ENCODE measurements at places on chromosomes 3 and 15.

DNA sequence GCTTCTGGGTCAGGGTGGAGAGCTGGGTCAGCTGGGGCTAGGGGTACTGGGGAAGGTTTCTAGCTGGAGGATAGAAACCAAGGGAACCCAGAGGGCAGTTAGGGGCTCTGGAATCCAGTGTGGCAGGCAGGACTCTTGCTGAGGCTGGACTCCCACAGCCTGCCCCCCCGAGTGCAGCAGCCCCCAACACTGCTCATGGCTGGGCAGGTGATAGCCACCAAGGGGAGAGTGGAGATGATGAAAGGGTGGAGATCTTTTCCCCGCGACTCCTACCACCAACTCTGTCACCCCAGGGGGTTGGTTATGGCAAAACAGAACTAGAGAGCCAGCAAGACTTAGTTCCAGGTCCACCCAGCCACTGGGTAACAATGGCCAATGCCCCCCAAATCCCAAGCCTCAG is 16.9 kb upstream of the LINGO1 start:
- no peak for DNase-seq

- DNase-seq: no peak
These were observed 28.2 kb upstream of the GOLGA6C start for GRCh38 chr15:75230016-75230343.

- peak; percentile 22 for DNase-seq
These were observed 400.6 kb downstream of the ZBTB20 start for GRCh38 chr3:114746502-114746901.

DNA sequence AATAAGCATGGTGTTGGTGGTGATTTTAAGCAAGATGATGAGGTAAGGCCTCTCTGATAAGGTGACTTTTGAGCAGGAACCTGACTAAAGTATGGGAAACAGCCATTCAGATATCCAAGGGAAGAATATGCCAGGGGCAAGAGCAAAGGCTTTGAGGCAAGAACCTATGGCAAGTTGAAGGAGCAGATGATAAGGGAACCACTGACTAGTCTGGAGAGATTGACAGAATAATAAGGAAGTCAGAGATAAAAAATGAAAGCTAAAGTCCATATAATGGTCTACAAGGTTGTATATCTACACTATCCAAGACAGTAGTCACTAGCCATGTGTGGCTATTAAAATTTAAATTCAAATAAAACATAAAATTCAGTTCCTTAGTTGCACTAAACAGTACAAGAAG is 2.5 kb upstream of the C3orf38 start:
- no peak for DNase-seq

- DNase-seq: peak; percentile 81
These were observed 31.6 kb downstream of the MLH1 start for GRCh38 chr3:37024820-37025405.

GRCh38 chr3:50586763-50587070 is 17.4 kb downstream of the HEMK1 start:
- DNase-seq: no peak

DNA sequence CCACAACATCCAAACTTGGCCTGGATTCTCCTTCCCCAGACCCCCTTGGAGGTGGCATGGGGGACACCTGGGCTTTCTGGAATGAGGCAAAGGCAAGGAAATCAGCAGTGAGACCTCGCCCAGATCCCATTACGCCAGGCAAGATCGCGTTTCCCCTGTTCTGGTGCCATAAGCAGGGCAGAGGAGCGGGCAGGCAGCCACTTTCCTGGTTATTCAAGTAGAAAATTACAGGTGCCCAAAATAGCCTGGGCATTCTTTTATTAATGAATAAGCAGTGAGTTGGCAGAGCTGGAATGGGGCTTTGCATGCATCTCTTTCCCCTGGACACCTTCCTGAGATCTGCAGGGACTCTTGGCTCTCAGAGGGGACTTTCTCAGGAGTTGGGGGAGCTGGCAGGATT is 31.5 kb upstream of the FAM107A start:
- DNase-seq: no peak

DNA sequence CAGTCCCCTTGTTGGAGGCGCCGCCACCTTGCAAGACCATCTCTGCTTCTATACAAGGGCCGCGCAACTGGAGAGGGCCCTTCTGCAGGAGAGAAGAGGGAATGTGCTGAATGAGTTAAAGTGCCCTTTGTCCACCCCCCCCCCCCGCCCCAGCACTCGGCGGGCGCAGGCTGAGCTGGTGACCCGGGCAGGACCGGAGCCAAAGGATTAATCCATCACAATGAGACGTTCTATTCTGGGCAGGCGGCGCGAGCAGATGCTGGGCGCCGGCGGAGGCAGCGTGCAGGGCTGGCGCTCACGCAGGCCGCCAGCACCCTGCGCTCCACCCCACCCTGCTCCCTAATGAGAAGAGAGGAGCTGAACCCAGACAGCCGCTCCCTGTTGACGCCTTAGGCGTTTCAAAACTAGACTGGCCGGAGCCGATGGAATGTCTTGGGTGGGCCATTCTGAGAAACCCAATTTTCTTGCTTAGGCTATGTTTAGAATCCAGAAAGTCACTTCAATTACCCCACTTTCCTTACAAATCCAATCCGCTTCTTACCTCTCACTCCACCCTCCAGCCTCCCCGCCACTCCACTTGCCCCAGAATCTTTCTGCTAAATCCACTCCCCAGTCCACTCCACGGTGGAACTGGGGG is 32.9 kb downstream of the GJD2 start:
- no peak for DNase-seq

- DNase-seq: no peak
These were observed 317.5 kb upstream of the THRB start for GRCh38 chr3:24812116-24812515.

DNA sequence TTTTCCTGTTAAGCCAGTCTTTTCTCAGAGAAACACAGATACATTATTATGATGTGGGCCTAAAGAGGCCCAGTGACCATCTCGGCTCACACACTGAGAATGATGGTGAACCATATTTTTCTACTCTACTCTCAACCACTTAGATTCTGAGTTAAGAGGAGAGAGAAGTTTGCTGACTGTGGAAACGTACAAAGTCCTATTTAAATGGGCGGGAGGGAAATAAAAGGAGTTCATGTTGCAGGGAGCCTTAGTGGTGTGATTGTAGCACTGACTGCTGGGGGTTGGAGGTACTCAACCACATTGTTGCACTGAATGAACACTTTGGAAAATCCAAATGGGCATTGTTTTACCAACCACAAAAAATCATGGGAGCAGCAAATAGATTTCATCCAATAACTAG is 51.0 kb downstream of the ATP8B4 start:
- DNase-seq: no peak

- no peak for DNase-seq
These were observed 713.0 kb upstream of the CADM2 start for GRCh38 chr3:84245789-84246188.

- DNase-seq: no peak
These were observed 380.6 kb upstream of the C2CD4B start for GRCh38 chr15:62545467-62546227.

DNA sequence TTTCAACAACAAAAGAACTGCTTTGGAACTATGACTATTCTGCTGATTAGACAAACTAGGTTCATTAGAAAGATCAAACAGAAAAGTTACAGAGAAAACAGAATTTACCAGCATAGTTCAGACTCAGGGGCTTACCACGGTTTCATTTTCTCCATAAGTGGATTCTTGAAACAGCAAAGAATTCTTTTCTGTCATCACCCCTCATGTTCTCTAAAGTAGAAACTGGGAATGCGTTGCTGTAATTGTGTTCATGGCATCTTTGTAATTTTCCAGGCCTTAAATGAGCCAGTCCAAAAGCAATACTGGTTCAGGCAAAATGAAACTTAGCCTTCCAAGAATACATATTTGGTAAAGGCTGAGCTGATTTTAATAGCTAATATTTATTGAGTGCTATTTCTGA is 287.8 kb downstream of the CHL1 start:
- DNase-seq: no peak

DNA sequence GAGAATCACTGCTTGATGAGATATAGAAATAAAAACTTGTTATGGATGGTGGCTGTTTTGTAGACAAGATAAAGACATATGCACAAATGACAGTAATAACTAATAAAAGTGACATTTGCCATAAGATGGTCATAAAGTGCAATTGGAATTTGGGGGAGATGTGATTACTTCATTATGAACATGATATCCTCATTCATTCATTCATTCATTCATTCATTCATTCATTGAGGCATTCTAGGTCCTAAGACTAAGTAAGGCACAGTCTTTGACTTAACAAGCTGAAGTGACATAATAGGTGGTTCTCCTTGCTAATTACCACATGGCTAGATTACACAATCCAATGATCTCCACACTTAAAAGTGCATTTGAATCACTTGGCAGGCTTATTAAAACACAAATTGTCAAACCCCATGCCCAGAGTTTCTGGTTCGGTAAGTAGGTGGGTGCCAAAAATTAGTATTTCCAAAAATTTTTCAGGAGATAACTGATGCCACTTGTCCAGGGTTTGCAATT is 18.9 kb downstream of the RAP2B start:
- peak; percentile 63 for DNase-seq

DNA sequence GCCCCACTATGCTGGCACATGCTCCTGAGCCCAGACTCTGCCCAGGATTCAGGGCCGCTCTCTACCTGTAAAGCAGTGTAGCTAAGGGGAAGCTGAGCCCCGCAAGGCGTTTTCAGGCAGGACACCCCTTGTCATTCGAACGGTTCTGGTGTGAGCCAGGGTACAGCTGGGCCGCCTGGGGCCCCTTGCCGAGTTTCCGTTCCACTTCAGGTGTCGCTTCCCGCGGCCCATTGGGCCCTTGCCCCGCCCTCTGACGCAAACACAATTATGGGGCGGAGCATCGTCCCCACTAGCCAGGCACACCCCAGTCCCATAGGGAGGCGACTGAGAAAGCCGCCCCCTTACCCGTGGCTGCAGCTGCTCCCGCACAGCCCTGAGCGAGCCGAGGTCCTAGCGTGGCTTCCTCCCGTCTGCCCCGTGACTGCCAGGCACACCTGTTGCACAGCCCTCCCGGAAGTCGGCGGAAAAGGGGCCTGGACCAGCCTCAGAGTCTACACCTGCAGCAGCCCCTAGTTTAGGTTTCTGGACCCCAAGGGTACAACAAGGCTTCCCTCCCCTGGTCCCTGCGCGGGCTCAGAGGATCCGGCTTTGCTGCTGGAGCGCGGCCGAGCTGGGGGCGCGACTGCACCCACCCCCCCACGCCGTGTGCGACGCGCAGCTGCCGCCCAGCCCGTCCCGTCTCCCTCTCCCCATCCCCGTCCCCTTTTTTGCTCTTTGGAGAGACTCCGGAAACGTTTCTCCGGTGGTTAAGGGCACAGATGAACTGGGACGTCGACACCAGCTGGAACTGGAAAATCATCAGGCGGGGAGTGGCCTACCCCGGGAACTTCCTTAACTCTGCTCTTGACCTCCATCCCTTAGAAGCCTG is at the start of gene PLSCR2:
Gene PLSCR2, minus strand, starts transcription at position 412 of the 868 bp plus-strand sequence. CDS start 9,657 bp downstream, outside the sequence.
- peak; percentile 54 for DNase-seq

DNA sequence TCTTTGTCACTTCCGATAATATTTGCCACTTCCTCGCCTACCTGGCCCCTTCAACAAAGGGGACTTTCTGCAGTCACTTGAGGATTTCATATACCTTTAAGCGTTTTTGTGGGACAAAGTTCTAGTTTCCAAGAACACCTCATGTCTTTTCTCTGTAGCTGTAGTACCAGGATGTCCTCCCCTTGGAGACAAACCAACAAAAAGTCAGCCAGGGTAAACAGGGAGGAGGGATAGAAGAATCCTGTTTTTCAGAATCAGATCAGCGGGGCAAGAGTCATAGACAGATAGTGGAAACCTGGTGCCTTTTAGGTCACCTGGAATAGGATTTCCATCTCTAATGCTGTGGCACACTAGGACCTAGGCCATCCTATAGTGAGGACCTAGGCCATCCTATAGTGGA is 4.5 kb downstream of the LRRC3B start:
- no peak for DNase-seq

DNA sequence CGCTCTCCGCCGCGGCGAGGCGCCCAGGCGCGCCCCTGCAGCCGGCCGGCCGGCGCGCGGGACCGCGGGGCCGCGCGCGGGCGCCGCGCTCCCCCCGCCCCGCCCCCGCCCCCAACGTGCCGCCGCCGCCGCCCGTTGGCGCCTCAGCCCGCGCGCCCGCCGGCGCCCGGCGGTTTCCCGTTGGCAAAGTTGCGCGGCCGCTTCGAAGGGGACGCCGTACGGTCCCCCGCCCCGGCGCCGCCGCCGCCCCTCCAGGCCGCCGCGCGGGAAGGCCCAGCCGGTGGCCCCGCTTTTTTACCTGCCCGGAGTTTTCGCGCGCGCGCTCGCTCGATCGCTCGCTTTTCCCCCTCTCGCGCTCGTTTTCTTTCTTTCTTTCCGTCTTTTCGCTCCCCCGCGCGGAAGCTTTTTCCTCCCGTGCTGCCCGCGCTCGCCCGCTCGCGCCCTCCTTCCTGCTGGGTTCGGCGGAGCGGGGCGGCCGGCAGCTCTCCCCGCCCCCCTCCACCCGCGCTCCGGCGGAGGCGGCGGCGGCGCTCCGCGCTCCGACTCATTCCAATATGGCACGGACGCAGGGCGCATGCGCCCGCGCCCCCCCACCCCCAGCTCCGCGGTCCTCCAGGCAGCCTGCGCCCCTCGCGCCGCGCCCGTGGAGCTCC is at the start of gene SFMBT1:
Gene SFMBT1, minus strand, starts transcription at position 556 of the 653 bp plus-strand sequence. CDS start 76,945 bp downstream, outside the sequence.
- peak; percentile 74 for DNase-seq

DNA sequence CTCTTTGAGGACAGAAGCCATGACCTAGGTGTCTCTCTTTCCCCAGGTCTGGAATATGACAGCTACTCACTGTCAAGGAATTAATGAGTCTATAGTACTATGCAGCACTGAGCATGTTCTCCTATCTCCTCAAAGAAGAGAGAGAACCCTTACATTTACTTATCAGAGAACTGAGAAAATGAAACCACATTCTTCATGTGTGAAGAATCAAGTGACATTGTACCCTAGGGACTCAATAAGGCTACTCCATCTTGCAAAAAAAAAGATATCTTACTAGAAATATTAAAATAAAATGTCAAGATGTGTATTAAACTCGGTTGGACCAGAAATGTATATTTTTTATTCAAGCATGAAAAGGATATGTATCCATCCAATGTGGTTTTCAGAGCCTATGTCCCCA is 133.2 kb upstream of the COL8A1 start:
- DNase-seq: no peak

GRCh38 chr3:39147711-39148434 is 5.5 kb downstream of the CSRNP1 start:
- peak; percentile 40 for DNase-seq

GRCh38 chr3:49653621-49654020 is 20.5 kb upstream of the APEH start:
- no peak for DNase-seq

DNA sequence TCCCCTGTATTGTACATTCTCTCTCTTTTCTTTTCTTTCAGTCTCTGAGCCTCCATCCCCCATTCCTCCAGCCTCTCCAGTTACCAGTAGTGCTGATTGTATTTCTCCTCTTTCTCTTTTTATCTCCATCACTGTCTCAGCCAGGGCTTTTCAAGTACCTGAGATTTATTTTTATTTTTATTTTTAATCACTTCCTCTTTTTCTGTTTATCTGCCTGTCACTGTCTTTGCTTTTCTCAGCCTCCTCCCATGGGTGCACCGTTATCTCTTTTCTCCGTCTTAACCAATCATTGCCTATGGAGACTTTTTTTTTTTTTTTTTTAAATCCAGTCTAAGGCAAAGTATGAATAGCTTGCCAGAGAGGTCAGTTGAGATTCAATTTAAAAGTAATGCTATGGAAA is 359.3 kb downstream of the GAP43 start:
- no peak for DNase-seq
